Thymus (tissue), 14 donors: ENCODE measurements at places on chromosomes 5 and 9. TPM values are rescaled to one million over a fixed set of nuclear protein-coding genes. Genes with fewer than 3 reads are reported as not detected.

DNA sequence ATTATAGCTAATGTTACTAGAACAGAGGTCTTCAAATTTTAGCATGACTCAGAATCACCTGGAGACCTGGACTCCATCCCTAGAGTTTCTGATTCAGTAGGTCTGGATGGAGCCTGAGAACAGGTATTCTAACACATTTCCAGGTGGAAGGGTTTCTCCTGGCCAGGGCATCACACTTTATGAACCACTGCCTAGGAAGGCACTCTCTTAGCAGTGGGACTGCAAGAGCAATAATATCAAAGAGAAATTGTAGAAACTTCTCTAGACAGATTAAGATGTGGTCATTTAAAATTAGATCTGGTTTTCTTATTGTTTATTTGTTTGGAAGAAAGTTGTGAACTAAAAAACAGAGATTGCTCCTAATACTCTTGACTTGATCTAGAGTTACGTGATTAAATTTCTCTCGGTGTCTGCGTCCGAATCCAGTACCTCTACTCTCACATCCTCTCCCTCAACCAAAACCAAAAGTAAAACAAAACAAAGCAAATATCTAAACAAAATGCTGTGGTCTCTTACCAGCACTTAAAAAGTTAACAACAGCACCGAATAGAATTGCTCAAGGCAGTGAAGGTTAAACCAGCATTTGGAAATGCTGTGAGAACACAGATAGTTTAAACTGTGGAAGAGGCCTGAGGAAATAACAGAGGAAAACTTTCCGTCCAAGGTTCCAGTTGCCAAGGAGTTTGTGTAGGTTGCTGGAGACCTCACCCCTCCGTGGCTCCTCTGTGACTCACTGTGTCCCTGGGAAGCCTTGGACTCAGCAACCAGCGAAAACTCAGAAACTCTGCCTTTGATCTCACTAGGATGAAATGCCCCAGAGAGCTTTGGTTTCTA lies 193.4 kb downstream of the ARRDC3 start:
- DNase-seq, result no peak

DNA sequence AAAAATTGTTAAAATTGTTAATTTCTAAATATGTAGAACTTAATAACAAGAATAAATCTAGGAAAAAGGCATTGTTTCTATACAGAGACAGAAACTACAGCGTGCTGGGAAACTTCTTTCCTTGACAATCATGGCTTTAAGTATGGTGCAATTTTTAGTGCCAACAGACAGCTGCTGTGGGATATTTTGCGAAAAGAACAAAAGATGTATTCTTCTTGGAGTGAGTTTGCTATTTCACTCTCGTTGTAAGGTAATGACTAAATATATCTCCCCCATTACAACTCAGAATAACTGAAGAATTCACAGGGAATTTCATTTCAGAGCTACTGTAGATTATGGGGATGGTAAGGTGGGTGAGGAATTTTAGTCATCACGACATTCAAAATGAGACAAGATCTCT lies 2055.0 kb upstream of the ACO1 start:
- no peak for DNase-seq

GRCh38 chr5:165201369-165201768 lies 1696.0 kb downstream of the MAT2B start:
- DNase-seq, result no peak

- no peak for DNase-seq
Observed at GRCh38 chr9:88166660-88167059, 28.4 kb upstream of the SPATA31C2 start.

DNA sequence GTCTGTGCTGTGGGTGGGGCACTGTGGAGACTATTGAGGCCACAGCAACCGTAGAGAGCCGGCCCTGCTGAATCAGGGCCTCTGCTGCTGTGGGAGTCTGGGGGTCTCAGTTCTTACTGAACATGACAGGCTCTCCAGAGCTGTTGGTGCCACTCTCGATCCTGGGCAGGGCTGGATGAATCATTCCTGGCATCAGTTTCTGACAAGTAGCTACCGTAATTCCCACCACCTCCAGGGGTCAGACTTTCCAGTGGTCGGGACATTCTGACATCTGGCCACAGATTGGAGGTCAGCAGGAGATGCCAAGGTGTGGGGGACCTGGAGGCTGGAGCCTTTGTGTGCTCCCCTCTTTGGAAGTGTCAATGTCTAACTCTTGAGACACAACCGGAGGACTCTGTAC lies 188.4 kb downstream of the IRX2 start:
- no peak for DNase-seq

DNA sequence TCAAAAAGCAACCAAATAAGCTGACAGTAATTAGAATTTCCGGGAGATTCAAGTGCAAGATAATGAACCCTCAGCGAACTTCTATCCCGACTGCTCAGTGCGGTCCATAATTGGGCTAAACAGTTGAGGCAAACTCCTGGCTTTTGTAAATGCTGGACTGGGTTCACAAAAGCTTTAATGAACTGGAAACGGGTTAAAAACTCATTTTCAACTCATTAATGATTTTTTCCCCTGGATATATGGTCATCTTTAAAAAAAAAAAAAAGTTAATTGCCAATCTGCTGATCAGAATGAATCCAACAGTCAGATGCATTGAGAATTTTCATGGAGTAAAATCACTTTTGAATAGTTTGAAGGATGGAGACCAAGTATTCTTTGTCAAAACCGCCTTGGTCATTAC lies 79.5 kb upstream of the WWC1 start:
- no peak for DNase-seq

Gene VCAN
- total RNA-seq, result 15.0 TPM

Gene ECM2
- total RNA-seq, result 1.3 TPM

Gene ANKRD33B
- total RNA-seq, result 6.8 TPM

Gene CTSL
- total RNA-seq, result 117 TPM

Gene IPPK
- 5.7 TPM for total RNA-seq
